Right kidney (tissue), 9 donors: ENCODE measurements at places on chromosomes 16 and 17.
A peak's percentile ranks its signal among the peaks of the same experiment; 100 is the strongest.

GRCh38 chr17:54864636-54865356 is 35.9 kb upstream of the TOM1L1 start:
- no peak for DNase-seq

DNA sequence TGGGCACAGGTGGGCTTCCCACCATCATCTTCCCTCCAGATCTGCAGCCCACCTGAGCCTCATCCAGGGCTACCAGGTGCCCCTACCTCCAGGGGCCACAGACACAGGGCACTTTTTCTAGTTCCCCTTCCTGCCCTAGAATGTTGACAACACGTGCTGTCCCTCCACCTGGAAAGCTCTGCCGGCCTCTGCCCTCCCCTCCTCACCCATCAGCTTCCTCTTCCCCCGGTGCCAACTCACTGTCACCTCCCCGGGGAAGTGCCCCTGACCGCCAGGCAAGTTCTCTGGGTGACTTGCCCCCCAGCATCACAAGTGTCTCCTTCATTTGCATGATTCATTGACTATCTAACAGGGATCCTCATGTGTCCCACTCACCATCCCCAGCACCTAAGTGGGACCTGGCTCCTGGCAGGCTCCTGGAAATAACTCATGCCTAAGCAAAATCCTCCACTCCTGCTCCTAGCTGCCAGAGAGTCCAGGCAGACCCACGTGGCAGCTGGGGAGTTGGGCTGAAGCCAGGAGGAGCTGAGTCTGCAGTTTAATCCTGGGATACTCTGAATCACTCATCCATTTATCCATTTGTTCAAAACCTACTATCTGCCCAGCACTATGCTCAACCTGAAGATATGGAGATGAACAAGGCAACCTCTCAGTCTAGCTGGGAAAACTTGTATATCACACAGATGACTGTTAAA is 304.4 kb downstream of the FOXL1 start:
- no peak for DNase-seq

DNA sequence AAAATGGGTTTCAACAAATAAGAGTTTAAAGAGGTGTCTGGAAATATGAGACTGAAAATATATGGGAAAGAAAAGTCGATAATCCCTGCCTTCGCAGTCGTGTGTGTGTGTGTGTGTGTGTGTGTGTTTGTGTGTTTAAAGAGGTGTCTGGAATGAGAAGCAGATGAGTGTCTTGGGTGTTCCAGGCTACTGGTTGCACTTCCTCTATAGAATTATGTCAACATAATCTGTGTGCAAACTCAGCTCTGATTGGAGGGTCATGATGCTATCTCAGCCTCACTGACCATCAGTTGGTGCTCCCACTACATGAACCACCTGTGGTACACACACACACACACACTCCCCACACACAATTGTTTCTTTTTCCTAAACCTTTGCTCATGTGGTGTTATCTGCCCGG is 347.3 kb downstream of the NPIPA8 start:
- DNase-seq: no peak

DNA sequence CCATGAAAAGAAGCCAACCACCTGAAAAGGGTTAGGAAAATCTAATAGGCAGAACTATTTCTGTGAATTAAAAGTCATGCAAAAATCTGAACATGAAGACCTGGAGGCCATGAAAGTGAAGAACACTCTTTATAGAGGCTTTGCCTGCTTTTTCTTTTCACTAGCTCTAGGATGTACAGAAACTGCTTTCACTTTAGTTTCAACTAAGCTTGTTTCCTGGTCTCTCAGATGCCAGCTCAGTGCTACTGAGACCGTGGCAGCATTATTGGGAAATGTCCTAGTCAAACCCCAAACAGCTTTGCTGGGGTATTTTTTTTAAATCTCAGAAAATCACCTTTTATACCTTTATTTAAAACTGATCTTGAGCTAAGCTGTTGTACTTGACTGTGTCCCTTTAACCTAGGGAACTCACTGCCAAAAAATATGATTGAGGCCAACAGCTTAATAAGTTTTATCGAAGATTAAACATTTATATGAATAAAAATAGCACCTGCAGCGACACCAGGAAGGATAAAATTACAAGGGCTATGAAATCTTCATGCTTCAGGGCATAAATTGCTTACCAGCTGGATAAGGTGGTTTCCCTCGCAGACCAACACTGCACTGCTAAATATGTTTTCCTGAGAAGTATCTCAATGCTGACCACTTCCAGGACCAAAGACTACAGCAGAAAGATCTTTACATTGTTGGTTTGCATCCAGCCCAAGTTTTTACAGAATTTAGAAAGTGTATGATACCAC is 621.8 kb upstream of the ZFHX3 start:
- DNase-seq: no peak

- DNase-seq: no peak
These were observed 87.9 kb downstream of the AIPL1 start for GRCh38 chr17:6346986-6347385.

DNA sequence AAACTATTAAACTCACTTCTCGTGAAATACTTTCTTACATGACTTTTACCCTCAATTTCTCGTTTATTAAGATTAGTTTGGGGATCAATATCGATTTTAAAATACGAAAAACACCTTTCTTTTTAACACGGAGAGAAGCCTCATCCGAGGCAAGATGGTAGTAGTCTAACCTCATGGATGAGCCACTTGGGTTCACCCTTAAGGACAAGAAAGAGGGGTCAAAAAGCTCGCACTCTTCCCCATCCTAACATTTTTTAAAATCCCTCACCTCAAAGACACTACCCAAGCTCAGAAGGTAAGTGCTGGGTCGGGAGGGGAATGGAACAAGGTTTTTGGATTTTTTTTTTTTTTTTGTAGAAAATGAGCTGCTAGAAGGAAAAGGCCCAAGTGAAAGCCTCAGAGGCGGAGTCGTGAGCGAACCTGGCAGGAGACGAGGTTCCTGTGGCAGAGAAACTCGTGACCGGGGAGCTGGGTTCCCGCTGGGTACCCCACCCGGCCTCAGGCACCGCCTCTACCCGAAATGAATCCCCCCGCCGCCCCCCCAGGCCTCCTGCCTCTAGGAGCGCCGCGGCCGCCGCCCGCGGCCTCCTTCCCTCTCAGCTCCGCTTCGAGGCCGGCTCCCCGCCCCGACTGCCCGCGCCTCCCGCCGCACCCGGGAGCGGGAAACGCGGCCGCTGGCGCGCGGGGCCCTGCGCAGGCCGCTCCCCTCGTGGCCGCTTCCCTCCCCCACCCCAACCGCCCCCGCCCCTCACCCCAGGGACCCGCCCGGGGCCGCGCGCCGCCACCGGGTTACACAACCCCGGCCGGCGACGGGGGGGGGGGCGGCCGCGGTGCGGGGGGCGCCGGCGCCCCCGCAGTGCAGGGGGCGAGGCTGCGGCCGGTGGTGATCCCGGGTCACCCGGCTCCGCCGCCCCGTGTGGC is 1.6 kb downstream of the NUFIP2 start:
- peak; percentile 57 for DNase-seq

DNA sequence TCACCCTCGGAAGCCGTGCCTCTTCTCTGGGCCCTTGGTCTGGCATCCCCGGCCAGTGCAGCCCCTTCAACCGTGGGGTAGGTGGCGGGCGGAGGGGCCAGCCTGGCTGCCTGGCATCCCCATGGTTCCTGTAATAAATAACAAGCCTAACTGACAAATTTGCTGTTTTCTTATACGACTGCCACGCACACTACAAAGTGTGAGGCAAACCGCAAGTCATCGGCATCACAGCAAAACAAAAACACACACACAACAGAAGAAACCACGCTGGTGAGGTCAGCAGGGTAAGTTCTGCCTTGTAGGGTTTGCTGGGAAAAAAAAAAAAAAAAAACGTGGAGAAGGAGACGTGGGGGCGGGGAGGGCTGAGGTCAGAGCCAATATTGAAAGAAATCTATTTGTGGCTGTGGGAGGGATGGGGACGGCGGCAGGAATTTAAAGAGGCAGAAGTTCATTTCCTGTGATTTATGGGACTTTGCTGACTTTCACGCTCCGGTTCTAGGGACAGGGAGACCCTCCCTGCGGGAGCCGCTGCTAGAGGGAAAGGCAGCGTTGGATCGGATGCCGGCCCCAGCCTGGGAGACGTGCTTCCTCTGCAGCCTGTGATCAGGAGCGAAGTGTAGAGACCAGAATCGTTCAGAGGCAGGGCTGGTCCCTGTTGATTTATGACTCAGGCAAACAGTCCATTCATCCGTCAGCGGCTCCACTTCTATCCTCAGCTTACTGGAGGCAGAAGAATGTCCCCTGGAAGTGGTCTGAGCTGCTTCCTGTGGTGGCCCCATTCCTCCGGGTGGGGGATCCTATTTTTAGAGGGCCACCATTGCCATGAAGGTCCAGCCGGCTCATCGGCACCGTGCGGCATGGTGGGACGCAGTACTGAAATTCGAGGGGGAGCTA is 162.8 kb downstream of the FOXL1 start:
- peak; percentile 80 for DNase-seq

DNA sequence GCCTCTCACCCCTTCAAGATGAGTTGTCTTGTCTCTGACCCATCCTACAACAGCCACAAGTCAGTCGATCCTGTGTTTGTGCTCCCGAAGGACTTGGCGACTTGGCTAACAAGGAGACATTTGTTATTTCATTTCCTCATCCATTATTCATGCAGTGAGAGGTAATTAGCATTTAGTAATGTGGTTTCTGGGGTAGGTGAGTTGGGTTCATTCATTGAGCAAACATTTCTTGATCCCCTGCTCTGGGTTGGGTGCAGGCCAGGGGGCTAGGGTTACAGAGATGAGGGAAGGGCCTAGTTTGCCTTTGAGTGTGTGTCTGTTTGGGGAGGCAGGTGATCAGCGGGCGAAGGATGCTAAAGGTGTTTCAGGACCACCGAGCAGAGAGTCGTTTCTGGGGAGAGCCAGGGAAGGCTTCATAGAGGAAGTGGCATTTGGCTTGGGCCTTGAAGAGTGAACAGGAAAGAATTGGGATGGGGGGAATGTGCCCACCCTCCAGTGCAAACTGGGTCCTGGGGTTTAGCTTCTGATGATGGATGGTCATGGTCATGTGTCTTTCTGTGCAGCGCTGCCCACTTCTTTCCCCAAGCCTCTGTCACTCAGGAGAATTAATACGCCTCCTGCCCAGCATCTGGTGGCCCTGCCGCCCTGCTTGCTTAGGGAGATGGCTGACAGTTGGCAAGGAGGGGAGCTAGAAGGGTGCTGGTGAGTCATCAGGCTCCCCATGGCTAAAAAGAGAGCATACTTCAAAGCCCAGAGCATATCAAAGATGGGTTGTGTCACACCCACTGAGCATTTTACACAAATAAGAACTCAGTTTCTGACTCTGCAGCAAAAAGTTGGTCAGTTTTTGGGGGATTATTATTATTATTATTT is 38.5 kb downstream of the MSI2 start:
- no peak for DNase-seq

GRCh38 chr16:48852951-48853350 is 243.0 kb upstream of the N4BP1 start:
- no peak for DNase-seq

DNA sequence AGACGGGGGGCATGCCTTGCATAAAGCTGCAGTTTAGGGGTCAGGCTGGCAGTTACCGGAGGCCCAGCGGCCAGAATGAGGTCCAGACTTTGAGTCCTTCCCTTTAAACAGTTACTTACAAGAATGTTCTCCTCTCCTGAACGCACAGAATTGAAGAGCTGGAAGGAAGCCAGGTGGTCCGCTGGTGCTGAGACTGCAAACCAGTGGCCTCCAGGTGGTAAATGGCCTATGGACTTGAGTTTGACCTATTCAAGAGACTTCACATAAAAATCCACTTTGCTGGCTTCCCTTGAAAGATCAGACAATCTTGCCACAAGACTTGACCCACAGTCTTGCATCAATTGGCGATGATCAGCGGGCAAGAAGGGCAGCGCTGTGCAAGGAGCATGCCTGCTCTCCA is 14.7 kb upstream of the SEZ6 start:
- DNase-seq: no peak

DNA sequence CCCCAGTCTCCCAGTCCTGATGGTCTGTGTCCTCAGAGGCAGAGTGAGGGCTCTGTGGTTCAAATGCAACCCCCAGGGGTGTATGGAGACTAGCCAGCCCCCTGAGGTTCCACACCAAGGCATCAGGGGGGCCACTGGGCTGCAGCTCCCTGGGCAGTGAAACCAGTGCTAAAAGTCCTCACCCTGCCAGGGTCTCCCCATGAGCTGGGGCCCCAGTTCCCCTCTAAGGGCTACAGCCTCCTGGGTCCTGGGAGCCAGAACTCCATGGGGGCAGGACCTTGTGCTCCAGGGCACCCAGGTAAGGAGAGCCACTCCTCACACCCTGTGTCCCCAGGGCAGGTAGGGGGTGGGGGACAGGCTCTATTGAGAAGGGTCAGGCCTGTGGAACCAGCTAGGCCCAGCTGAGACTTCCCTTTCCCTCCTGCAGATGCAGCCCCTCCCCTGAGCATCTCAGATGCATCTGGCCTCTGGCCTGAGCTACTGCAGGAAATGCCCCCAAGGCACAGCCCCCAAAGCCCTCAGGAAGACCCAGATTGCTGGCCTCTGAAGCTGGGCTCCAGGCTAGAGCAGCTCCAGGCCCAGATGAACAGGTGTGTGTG is 6.4 kb upstream of the DCAF7 start:
- no peak for DNase-seq

- peak; percentile 85 for DNase-seq
These were observed 470 bp downstream of the MLYCD start for GRCh38 chr16:83899272-83899897.

GRCh38 chr17:62614142-62614541 is 13.3 kb upstream of the MRC2 start:
- DNase-seq: no peak

GRCh38 chr16:49523435-49524159 is 150.0 kb downstream of the C16orf78 start:
- DNase-seq: no peak

GRCh38 chr17:76562734-76563148 is 22.9 kb downstream of the PRCD start:
- no peak for DNase-seq

DNA sequence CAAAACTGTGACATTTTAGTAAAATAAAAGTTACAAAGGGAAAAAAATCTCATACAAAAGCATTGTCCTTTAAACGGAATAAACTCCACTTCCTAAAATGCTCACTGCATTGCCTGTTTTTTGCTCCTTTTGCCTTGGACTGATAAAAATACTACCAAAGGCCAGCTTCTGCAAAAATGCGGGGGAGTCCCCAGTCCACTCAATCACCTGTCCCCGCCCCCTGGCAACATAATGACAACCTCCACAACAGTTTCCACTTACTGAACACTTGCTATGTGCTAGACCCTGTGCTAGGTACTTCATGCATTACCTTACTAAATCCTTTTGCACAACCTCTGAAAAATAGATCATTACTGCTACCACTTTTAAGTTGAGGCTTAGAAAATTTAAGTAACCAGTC is 172.7 kb upstream of the CCL2 start:
- DNase-seq: no peak

DNA sequence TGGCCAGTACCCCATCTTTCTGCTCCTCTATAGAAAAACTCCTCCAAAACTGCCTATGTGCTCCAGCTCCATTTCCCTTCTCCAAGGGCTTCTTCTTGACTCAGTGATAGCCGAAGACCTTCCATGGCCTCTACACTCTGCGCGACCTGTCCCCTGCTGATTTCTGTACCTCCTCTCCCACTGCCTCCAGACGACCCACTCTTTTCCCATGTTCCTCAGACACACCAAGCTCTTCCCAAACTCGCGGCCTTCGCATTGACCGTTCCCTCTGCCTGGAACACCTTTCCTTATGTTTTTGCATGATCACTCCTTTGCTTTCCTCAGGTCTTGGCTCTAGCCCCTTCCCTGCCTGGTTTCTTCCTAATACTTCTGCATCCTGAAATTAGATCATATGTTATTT is 255.6 kb upstream of the SDK2 start:
- DNase-seq: no peak
